Lower lobe of right lung (tissue), 2 donors: ENCODE measurements at places on chromosomes 7 and 10.

- H3K4me3 ChIP-seq, result no peak overlapping the region
- H3K27me3 ChIP-seq, result peaks cover 23% of the 10 kb centered on the region
- no peaks in the 10 kb centered on the region for H3K36me3 ChIP-seq
- H3K27ac ChIP-seq, result no peak overlapping the region
- peaks cover 20% of the 10 kb centered on the region for H3K4me1 ChIP-seq
- no peak for DNase-seq
Observed at GRCh38 chr7:2478800-2479199, 2.6 kb upstream of the GRIFIN start.

DNA sequence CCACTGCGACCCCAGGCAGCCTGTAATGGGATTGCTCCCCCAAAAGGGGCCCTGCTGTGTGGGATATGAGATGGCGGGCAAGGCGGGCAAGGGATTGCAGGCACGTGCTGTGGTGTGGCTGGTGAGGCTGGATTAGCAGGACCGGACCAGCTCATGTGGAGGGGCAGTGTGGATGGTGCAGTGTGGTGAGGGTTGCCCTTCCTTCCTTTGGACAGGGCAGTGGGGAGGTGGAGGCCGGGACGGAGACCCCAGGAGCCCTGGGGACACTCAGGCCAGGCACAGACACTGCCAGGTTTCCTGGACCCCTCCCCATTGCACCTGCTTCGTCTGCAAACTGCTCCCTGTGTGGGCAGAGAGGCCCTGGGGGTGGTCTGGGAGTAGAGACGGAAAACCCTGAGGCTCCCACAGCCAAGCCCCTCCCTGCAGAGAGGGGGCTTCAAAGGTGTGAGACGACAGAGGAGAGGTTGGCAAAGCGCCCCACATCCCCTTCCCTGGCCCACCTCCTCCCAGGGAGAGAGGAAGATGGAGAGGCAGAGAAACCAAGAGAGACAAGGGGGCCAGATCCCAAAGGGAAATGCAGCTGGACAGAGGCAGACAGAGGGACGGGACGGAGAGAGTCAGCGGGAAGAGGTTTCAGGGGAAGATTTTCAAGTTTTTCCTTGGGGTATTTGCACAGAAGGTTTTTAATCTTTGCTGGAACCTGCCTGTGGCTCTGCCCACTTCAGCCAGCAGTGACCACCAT, 89.2 kb downstream of the MICALL2 start:
- no peak overlapping the region for H3K4me3 ChIP-seq
- H3K36me3 ChIP-seq, result no peaks in the 10 kb centered on the region
- no peak overlapping the region for H3K27ac ChIP-seq
- no peak for DNase-seq
- peaks cover 7% of the 10 kb centered on the region for H3K4me1 ChIP-seq
- H3K27me3 ChIP-seq, result peaks cover 73% of the 10 kb centered on the region

- H3K27me3 ChIP-seq, result no peaks in the 10 kb centered on the region
- H3K4me1 ChIP-seq, result peaks cover 10% of the 10 kb centered on the region
- H3K36me3 ChIP-seq, result no peaks in the 10 kb centered on the region
- no peak for DNase-seq
- H3K4me3 ChIP-seq, result no peak overlapping the region
Observed at GRCh38 chr10:46289209-46289810, 2.5 kb downstream of the ANTXRL start.

DNA sequence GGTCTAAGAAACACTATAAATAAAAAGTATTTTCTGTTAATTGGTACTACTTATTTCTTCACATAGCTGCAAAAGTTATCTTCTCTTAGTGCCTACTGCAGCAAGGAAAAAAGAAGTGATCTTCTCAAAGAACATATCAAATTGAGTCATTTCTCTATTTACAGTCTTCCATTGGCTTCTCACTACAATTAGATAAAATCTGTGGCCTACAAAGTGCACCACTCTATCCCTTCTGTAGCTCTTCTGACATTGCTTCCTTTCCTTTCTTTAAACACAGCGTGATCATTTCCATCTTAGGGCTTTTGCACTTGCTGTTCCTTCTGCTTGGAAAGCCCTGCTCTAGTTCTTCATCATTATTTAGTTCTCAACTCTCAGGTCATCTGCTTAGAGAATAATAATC, 44.7 kb downstream of the MXI1 start:
- no peak overlapping the region for H3K27ac ChIP-seq
- no peaks in the 10 kb centered on the region for H3K27me3 ChIP-seq
- H3K4me1 ChIP-seq, result no peaks in the 10 kb centered on the region
- no peak for DNase-seq
- H3K36me3 ChIP-seq, result no peaks in the 10 kb centered on the region

DNA sequence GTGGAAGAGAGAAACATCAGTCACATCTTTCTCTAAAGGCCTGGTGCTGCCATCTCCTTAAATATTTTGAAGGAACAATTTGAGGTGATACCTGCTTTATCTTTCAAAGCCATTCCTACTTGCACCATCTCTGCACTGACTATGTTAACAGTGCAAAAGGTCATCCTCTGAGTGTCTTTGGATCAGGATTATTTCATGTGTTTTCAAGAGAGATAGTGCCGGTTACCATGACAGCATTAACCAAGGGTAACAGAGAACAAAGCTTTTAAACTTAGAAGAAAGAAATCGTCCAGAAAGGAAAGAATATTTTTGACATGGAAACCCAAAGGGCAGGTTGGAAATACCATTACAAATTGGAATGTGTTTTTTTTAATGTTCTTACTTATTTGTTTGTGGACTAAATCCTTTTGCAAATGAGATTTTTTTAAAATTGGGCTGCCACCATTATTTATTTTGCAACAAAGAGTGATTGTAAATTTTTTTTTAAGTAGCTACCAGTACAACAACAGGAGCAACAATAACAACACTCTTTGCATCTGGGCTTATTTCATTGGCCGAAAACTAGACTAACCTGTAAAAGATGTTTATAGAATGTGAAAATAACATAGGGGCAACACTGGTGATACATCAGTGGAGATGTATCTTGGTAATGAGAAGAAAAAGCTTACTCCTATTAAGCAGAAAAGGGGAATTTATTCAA, 234.2 kb downstream of the CREB5 start:
- H3K36me3 ChIP-seq, result no peaks in the 10 kb centered on the region
- no peak for DNase-seq
